ENCODE measurements at places on chromosomes 2 and 18.

GRCh38 chr2:182148344-182148743 lies 162.7 kb downstream of the PPP1R1C start:
- no peak for DNase-seq

GRCh38 chr18:67425672-67426071 lies 90.8 kb downstream of the DSEL start:
- no peak for DNase-seq

GRCh38 chr2:121284463-121285449 lies at the start of gene TFCP2L1:
TFCP2L1 (minus strand) TSS chr2:121285202; CDS start chr2:121285109, 93 bp downstream.
- DNase-seq, result no peak

DNA sequence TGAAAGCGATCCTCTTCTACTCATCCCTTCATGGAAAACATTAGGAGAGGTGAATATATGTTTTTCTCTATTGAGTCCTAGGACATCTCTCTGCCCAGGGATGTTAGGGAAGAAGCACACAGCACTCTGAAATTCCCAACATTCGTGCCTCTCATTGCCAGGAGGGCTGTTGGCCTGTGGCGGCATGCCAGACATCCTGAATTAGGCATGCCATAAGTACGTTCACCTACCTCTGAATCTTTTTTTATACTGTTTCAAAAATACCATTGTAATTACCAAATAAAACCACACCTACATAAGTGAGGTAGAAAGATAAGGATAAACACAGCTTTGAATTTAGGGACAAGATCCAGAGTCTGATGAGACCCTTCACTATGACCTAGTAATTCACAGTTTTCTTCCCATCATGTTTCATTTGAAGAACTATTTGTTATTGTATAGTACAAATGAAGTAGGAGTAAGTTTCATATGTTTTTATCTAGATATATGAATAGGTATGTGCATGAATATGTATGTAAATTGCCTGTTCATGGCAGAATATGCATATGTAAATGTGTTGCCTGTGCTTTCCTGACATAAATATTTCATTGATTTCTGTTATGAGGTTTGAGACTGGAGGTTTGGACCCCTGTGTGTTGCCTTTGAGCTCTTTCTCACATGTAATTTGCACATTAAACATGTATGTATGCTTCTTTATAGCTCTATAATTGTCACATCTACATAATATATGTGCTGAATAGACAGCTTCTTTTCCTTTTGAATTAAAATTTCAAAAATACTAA lies 66.6 kb upstream of the STAM2 start:
- DNase-seq, result no peak

- no peak for DNase-seq
These were observed 74.7 kb downstream of the TGIF1 start for GRCh38 chr18:3524706-3525105.

DNA sequence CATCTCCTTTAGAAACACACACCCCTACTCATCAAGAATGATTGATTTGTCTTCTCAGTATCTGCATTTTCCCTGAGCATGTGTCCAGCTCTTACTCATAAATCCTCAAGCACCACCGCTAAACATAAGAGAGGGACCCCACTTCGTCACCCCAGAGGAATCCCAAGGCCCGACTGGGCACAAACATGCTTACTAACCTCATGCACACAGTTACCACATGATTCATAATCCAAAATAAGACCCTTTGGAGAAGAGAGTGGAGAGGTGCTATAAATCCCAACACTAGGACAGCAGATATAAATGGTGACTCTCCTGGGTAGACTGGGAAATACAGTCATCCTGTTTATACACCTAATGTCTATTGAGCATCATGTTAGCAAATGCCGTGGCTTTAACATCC lies 843.2 kb upstream of the ID2 start:
- no peak for DNase-seq

DNA sequence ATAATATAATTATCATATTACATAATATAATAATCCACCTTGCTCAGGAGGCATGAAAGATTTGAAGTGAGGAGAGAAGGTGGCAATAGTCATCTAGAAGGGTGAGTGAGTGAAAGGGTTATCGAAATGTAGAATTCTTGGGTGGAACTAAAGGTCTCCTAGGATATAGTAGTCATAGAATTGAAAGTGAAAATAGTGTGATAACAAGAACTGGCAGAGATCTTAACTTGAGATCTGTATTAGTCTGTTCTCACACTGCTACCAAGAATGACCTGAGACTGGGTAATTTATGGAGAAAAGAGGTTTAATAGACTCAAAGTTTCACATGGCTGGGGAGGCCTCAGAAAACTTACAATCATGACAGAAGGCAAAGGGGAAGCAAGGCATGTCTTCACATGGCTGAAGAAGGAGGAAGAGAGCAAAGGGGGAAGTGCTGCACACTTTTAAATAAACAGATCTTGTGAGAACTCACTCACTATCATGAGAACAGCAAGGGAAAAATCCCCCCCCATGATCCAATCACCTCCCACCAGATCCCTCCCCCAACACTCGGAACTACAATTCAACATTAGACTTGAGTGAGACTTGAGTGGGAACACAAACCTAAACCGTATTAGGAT lies 351.5 kb downstream of the NR4A2 start:
- DNase-seq, result no peak

GRCh38 chr18:62576845-62577512 lies 54.2 kb downstream of the ZCCHC2 start:
- DNase-seq, result no peak

GRCh38 chr2:47945046-47945781 lies 38.9 kb upstream of the FBXO11 start:
- DNase-seq, result no peak

- DNase-seq, result no peak
These were observed 1155.6 kb downstream of the LRP1B start for GRCh38 chr2:140975237-140975636.

- DNase-seq, result peak; percentile 10
These were observed at the start of gene THUMPD2 for GRCh38 chr2:39778775-39779340. THUMPD2 (minus strand) TSS chr2:39779258; CDS start chr2:39779239, 19 bp downstream.

DNA sequence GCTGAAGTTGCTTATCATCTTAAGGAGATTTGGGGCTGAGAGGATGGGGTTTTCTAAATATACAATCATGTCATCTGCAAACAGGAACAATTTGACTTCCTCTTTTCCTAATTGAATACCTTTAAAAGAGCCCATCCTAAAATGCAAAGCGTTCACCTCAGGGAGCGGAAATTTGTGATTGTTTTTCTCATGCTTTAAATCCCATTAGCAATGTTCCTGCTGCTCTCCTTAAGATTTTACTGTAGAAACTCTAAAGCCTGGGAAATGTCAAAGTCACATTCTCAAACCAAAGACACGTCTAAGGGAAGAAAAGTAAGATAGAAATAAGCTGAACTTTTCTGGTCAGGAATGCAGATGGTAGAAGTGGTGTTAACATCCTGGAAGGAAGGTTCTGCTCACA lies 285.8 kb upstream of the MAP2 start:
- DNase-seq, result no peak

DNA sequence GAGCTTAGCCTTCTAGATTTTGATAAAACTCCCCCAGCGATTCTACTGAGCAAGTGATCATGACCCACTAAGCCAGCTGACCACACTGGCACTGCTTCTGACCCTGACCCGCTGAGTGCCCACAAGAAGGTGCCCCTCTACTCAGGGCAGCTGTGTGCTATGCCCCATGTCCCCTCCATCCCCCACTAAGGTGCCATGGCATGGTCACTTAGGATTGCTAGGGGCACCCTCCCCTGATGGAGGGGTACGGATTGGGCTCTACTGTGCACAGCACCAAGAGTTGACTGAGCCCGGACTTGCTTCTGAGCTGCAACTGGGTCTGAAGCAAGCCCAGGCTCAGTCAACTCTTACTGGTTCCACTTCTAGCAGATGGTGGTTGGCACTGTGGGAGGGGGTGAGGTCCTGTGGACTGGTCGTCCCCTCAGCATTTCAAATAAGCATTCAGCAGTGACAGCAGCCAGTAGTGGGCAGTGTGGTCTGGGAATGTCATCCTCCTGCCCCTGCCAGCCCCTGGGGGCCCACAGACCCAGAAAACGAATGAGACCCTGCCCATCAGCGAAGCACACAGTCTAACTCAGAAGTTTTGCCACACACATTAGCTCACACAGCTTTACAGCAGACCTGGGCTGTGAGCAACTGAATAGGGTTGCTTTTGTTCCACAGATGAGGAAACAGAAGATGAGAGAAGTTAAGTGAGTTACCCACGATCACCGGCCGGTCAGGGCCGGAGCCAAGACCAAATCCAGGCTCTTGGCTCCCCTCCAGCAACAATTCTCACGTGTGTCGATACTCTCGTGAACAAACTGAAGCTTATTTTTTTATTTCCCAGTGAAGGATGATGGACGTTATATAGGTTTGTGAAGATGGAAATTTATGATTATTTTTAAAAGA lies 52.1 kb upstream of the FOSL2 start:
- no peak for DNase-seq

- no peak for DNase-seq
These were observed 6.5 kb downstream of the TTR start for GRCh38 chr18:31598021-31598805.

- DNase-seq, result no peak
These were observed 305.5 kb downstream of the IKZF2 start for GRCh38 chr2:212845941-212846340.

DNA sequence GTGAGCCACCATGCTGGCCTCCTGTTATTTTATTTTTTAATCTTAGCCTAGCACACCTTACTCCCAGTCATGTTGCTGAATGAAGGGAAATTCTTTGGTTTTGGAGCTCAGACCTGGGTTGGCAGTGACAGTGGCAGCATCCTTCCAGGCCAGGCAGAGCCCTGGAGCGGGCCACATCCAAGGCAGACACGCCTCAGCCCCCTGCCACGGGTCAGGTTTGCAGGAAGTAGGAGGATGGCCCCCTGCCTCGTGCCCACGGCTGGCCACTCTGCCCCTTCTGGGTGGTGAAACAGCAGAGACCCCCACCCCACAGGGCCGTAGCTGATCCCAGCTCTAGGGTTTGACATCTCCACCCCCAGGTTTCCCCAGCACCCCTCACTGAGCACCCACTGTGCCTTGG lies 11.7 kb downstream of the EFHD1 start:
- no peak for DNase-seq

- no peak for DNase-seq
These were observed 7.0 kb downstream of the SLC14A1 start for GRCh38 chr18:45730832-45731575.

DNA sequence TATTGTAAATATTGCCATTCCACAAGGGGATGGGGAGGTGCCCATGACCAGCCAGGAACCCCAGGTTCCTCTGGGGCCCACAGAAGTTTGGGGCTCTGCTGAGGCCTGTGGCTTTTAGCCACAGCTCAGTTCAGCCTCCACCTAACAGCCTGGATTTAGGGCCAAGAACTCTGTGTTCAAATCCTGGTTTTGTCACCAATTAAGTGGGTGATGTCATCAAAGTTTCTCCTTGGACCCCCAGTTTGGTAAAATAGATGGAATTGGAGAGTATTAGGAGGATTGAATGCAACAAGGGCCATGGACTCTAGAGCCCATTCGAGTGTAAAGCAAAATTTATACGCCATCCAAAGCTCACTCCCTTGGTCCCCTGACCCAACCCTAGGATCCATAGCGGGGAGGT lies 3.2 kb upstream of the FEV start:
- no peak for DNase-seq

DNA sequence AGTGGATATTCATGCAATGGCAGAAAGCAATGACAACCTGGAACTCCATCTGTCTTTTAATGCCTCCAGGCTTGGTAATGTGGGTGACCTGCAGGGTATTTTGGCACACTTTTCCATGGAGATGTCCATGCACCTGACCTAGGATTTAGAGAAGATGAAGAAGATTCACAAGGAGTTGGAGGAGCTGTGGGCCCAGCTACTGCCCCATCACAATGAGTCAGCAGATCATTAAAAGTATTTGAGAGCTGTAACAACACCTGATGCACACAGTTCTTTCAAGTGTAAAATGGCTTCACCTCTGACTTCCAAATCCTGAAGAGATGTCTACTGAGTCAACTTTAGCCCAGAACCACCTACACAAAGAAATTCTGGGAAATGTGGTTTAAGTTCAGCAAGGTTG lies 22.1 kb upstream of the OSR1 start:
- no peak for DNase-seq

- no peak for DNase-seq
These were observed 401.4 kb downstream of the NBAS start for GRCh38 chr2:15159751-15160177.

- no peak for DNase-seq
These were observed 146.5 kb downstream of the DDX1 start for GRCh38 chr2:15738225-15738546.

GRCh38 chr2:30270166-30270565 lies 38.8 kb downstream of the LBH start:
- DNase-seq, result no peak

GRCh38 chr2:124959581-124959980 lies 934.5 kb downstream of the CNTNAP5 start:
- DNase-seq, result no peak

DNA sequence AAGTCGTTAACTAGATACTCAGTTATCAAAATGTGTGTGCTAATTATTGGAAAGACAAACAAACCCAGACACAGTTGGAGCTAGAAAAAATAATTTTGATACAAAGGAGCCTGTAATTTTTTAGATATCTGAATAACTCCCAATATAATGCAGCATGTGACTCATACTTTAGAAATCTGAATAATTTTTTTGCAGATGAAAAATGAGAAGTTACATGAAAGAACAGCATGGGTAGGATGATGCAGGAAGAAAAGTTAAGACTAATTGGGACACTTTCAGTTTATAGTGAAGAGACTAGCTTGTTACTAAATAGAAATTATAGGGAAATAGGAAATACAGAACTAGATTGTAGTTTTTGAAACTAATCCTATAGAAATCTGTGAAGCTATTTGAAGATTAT lies 945.8 kb downstream of the CBLN2 start:
- no peak for DNase-seq

- DNase-seq, result no peak
These were observed 17.3 kb downstream of the CIB4 start for GRCh38 chr2:26623541-26624495.

GRCh38 chr2:69054431-69054830 lies 41.5 kb downstream of the ANTXR1 start:
- DNase-seq, result no peak

DNA sequence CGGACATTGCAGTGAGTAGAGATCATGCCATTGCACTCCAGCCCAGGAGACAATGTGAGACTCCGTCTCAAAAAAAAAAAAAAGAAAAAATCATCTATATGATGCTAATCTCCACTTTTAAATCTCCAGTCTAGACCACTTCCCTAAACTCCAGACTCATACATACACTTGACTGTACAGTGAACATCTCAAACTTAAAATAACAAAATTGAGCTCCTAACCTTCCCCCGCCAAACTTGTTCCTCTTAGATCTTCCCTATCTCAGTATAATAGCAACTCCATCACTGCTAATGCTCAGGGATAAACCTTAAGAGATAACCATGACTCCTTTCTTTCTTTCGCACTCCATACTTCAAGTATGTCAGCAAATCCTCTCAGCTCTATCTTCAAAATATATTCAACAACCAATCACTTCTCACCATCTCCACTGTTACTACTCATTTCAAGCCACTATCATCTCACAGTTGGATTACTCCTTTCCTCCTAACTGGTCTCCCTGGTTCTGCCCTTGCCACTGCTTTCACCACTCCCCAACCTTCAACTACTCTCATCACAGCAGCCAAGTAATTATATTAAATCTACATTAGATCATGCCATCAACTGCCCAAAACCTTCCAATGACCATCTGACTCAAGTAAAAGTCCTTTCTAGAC lies 12.0 kb downstream of the MEMO1 start:
- no peak for DNase-seq

GRCh38 chr18:40186677-40187076 lies 1768.4 kb upstream of the PIK3C3 start:
- no peak for DNase-seq

All from stimulated activated CD8-positive, alpha-beta memory T cell treated with anti-CD3 and anti-CD28 coated beads, Interleukin-2, amount 100 ng/mL, for 1 hour (primary cell).